Cortex of kidney (tissue), 1 donor: ENCODE measurements at places on chromosomes 5 and 9.

GRCh38 chr5:151618907-151619306 lies 27.8 kb upstream of the FAT2 start:
- no peak for DNase-seq

GRCh38 chr9:123997665-123998277 lies 13.8 kb upstream of the LHX2 start:
- DNase-seq: no peak

DNA sequence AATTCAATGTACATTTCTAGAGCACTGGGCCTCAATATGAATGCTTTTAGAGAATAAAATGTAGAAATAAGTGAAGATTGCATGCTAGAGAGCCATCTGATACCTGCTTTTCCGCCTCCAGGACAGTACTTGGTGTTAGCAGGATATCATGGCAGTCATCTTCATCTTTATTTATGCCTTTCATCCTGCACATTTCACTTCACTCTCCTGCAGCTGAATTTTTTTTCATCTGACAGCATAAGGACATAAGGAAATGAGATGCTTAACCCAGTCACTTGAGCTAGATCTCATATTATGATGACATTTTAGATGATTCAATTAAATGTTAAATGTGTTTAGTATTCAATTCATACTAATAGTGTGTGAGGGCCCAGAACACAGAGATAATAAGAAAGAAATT lies 162.6 kb downstream of the PARP8 start:
- no peak for DNase-seq

- DNase-seq: no peak
Measured at GRCh38 chr9:114473447-114473801, 31.8 kb downstream of the WHRN start.

DNA sequence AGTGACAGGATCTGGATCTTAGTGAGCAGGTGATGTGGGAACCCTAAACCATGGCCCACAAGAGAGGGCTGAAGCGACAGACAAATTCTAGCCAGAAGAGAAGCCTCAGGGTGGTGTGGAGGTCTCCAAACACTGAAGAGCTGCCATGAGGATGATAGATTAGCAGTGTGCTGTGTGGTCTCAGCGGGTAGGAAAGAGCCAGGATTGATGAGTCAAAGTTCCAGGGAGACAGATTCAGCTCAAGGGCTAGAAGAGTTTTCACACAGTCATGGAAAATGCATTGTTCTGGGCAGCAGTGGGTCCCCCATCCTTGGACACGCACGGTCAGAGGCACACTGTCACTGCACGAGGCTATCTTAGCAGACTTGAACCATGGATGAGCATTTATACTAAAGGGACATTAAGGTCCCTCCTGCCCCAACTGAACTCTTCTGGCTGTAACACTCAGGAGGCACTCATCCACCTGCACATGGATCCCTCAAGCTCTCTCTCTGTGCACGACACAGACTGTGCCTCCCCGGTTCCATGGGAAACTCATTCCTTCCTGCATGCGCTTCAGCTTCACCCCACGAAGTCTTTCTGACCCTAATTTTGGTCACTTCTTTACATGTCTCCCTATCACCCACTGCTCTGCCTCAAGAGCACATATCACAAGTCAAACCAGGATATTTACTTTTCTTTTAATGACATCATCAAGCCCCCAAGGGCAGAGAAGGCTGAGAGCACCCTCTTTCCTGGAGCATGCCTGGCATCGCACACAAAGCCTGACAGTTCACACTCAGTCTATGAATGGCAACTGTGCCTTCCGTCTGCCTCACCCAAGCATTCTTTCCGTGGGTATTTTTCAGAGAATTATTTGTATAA lies 84.8 kb downstream of the TLE1 start:
- no peak for DNase-seq

- DNase-seq: no peak
Measured at GRCh38 chr5:94288937-94289336, 329.5 kb downstream of the KIAA0825 start.

- DNase-seq: no peak
Measured at GRCh38 chr5:72510610-72511181, 3.5 kb upstream of the ZNF366 start.

DNA sequence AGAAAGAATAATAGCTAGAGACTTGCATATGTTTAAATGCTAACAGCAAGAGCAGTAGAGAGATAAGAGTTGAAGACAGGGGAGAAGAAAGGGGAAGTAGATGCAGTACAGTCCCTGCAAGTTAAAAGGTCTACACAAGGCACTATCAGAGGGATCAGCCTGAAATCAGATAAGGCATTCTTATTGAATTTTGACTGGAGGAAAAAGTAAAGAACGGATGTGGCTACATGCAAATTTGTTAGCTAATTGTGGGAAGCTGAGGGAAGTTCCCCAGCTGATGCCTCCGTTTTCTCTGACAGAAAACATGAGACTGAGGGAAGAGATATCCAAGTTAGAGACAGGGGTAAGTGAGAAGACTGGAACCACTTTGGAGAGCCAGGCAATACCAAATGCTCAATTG lies 12.9 kb upstream of the RHOBTB3 start:
- DNase-seq: no peak

- no peak for DNase-seq
Measured at GRCh38 chr5:174172152-174172551, 126.6 kb downstream of the NSG2 start.

GRCh38 chr5:94632024-94632423 lies 13.6 kb downstream of the SLF1 start:
- DNase-seq: no peak

GRCh38 chr9:124411514-124412227 lies 3.6 kb downstream of the PSMB7 start:
- no peak for DNase-seq

GRCh38 chr5:116652196-116652729 lies 77.6 kb upstream of the SEMA6A start:
- no peak for DNase-seq

GRCh38 chr5:159217236-159217635 lies 7.9 kb upstream of the RNF145 start:
- DNase-seq: no peak

GRCh38 chr5:74205767-74206578 lies 434.6 kb downstream of the ENC1 start:
- no peak for DNase-seq

- no peak for DNase-seq
Measured at GRCh38 chr5:15786884-15787283, 286.9 kb downstream of the FBXL7 start.

DNA sequence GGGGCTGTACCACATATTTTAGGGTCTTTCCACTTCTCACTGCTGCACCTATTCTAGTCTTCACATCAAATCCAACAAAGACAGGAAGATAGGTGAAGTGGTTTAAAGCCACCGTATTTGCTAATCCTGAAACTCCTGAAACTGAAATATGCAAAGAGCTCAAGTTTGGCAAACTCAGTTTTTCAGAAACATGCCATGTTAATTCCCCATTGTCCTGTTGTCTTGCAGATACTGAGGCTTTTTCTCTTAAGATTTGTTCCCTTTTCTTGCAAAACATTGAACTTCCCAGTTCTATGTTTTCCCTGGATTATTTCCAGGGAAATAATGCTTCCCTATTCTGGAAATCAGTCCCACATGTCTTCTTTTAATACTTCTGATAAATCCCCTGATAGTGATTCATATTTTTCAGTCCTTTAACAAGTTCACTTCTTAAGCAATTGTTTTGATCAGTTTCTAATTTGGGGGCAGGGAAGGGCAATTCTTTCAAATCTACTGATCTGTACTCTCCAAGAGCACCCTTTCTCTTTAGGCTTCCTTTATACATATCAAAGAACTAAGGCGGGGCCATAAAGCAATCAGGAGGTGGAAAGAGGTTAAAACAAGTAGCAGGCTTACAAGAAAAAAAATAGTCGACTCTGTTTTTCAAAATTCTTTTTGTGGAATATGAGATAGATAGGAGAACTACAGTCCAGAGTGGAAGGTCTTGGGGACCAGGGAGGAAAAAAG lies 648.5 kb downstream of the BNC2 start:
- DNase-seq: no peak

DNA sequence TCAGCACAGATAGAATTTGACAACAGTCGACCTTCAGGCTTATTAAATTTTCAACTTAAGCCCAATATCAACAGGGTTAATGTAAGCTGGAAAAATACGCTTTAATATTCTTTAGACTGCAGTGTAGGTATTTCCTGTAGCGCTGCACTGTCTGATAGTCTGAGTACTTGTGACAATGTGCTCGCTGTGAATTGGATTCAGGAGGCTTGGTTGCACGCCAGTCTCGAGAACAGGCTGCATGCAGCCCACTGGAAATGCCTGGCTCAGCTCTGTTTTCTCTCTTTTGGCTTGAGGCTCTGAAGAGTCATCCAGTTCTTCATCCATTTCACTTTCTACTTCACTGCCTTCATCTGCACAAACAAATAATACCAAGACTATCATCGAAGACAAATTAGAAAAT lies 300.9 kb downstream of the RFX3 start:
- DNase-seq: no peak

- DNase-seq: no peak
Measured at GRCh38 chr9:11312966-11313365, 700.2 kb upstream of the PTPRD start.

GRCh38 chr5:107807431-107807830 lies 136.7 kb upstream of the EFNA5 start:
- DNase-seq: no peak
